ENCODE measurements at places on chromosomes 12 and 14. TPM values are rescaled to one million over a fixed set of nuclear protein-coding genes. Genes with fewer than 3 reads are reported as not detected.

DNA sequence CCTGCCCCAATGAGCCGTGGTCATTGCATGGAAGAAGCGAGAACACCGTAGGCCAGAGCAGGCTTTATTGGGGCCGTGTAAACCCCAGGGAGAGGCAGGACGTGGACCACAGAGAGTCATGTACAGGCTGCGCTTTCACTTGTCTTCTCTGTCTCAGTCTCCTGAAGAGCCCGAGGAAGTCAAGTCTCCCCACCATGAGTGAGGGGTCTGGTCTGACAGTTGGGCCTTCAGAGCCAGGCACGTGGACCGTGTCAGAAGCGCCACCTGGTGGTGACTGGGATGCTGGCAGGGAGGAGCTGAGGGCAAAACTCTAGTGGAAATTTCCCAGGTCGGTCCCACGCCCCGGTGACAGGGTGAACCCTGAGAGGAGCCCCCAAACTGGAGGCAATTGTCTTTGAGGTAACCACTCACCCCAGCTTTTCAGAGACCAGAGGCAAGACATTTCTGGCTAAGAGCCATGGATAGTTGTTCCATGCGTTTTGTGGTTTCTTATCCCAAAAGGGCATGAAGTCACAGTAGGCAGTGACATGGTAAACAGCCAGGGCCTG, 17.4 kb downstream of the RPS6KL1 start:
- DNase-seq, result no peak

DNA sequence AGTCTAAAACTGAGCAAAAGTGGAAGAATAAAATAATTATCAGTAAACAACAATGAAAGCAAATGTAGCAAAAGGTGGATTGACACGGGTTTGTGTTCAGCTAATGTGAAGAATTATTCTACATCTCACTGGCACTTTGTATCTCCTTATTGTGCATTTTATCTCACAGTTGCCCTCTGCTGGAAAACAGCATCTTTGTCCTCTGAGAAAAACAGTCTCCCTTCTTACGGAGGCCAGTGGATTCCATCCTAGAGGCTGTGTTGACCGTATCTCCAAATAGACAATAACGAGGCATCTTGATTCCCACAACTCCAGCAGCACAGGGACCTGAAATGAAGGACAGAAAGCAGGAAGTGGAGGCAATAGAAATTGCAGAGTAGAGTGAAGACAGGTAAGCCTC, 51.3 kb upstream of the PLBD1 start:
- peak; percentile 3 for DNase-seq

GRCh38 chr14:58796242-58797009, 158.7 kb downstream of the DACT1 start:
- no peak for DNase-seq

- no peak for DNase-seq
These were observed 15.3 kb downstream of the P2RX2 start for GRCh38 chr12:132633901-132634300.

DNA sequence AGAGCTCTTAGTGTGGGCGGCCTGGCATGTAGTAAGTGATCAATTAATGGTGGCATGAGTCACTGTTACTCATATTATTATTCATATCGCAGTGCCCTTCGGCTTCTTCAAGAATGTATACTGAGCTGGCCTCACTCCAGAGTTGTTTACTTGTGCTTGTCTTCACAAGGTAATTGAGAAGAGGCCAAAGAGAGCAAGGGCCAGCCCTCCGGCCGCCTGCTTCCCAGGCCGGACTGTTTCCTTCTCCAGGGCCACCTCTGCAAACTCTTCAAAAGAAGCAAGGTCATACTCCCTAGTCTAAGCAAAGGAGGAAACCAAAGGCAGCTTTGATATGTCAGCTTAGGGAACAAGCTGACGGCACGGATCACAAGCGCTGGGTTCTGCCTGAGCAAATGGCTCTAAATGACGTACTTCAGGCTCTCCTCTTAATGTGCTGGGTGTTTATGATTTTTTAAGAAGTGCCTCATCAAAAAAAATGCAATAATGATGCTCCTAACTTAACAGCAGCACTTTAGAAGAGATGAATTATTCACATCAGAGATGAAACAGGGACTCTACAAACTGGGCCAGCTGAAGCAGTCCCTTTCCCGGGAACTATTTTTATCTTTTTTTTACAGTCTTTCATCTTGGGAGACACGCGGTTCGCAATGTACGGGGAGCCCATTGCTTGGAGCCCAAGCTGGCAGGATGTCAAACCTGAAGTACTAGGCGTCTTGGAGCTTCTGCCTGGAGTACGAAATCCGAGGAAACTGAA, 65.6 kb upstream of the DLK1 start:
- DNase-seq, result peak; percentile 49

DNA sequence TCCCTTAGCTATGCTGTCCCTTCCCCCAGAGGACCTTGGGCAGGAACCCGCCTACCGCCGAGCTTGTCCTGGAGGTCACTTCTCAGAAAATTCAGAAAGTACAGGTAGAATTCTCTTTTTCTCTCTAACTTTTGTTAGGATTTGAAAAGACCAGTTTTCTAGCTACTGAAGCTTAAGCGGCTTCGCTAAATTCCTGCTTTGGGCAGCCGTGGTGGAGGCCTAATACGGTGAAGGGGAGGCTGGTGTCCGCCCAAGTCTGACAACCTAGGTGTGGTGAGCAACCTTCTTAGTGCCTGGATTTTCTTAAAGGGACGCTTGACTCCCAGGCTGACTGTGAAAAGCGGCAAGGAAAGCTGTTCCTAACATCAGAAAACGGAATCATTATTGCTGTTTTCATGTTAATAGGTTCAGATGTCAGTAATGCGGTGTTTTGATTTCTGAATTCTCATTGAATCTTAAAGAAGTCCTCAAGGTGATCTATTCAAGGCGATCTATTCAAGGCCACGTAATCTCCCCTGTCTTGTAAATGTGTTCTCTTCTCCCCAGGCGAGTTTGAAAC, 835 bp downstream of the FGD4 start:
- DNase-seq, result no peak

GRCh38 chr14:32576088-32576795, 247.1 kb downstream of the AKAP6 start:
- peak; percentile 31 for DNase-seq

DNA sequence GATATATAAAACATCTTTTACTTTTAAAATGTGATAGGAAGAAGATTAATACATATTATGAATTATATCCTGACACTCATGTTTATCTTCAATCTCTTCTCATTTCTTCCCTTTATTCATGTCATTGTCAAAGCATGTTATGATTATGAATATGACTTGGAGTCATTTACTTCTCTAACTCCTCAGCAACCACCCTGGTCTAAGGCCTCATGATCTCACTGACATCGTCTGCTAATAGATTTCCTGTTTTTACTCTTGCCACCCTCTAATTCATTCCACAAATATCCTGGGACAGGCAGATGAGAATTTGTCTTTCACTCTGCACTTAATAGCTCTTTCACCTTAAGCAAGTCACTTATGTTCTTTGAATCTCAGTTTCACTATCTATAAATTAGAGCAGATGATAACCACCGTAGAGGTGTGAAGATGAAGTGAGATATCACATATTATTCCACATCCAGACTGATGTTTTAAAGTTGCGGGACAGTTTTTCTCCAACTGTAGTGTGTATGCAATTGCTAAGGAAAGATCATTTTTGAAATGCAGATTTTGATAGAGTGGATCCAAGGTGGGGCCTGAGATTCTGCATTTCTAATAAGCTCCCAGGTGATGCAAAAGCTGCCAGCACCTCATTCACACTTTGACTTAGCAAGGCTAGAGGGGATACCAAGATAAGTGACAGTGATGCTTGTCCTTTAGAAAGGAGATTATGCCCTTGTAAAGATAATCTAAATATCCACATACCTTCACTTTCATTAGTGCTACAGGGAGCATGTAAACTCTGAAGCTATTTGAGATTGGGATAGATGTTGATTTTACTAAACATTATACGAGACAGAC, 3.3 kb upstream of the IAPP start:
- no peak for DNase-seq

GRCh38 chr12:51056242-51056641, 8.1 kb downstream of the LETMD1 start:
- peak; percentile 29 for DNase-seq

GRCh38 chr14:56358275-56358674, 221.3 kb upstream of the TMEM260 start:
- DNase-seq, result no peak

GRCh38 chr12:9750276-9751203, 10.2 kb downstream of the CD69 start:
- DNase-seq, result peak; percentile 47

DNA sequence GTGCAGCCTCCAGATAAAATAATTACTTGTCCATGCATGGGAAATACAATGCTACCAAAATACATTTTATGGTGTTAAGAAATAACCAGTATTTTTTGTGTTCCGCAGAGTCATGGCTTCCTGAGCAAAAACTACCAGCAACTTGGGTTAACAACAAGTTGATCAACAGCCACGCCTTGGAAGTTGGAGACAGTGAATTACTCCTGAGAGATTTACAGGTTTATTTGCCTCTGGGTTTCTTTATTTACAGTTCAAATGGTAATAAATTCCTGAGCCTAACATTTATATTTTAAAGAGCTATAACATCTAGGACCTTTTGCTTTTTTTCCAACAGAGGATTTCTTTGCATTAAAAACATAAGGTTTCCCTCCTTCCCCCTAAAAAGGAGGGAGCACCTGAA, 194.0 kb downstream of the IPO8 start:
- DNase-seq, result no peak

DNA sequence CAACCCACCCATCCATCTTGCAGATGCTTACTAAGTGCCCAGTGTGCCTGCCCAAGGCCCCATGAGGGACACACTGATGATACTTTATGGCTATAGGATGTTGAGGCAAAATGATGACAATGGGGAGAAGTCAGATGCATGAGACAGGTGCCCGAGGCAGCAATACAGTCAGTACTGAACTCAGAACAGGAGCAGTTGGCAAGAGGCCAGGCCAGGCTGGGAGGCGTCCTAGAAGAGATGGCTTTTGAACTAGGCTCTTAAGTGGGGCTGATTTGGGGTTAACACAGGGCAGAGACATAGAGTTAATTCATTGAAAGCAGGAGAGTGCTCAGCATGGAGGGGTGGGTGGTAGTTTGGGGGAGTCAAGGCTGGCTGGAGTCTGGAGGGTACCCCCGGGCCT, 15.6 kb downstream of the PLBD2 start:
- no peak for DNase-seq

DNA sequence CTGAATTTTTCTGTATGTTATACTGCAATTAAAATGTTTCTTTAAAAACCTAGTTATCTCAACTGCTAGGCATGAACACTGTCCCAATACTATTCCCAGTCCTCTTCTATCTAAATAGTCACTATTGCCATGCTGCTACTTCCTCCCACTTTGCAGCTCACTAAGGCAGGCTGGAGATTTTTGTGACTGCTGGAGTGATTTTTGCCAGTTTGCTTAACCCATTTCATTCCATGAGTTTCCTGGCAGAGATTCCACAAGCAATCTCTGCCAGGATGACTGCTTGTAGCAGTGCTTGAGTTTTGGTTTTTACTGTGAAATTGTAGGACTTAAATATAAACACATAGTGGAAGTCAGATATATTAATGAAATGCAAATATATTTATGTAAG, 80.8 kb downstream of the BHLHE41 start:
- DNase-seq, result peak; percentile 31

GRCh38 chr12:4434301-4434700, 11.3 kb downstream of the FGF6 start:
- no peak for DNase-seq

GRCh38 chr12:52023182-52023975, 16.6 kb downstream of the TAMALIN start:
- peak; percentile 25 for DNase-seq

GRCh38 chr12:119177056-119177325, 1.7 kb upstream of the HSPB8 start:
- DNase-seq, result no peak

The HELB gene
- total RNA-seq, result 4.5 TPM

The ZCCHC8 gene
- 25.3 TPM for total RNA-seq

The SLC25A21 gene
- 1.5 TPM for total RNA-seq

The GNPTAB gene
- total RNA-seq, result 43.8 TPM

The PZP gene
- total RNA-seq, result not detected

The GPR84 gene
- total RNA-seq, result not detected

The POU6F1 gene
- 3.7 TPM for total RNA-seq

The ABHD4 gene
- total RNA-seq, result 46.9 TPM
